DMS53 (cell line): ENCODE measurements at places on chromosomes 3 and 15.

- no peak for DNase-seq
Observed at GRCh38 chr3:140521751-140522445, 156.0 kb upstream of the TRIM42 start.

DNA sequence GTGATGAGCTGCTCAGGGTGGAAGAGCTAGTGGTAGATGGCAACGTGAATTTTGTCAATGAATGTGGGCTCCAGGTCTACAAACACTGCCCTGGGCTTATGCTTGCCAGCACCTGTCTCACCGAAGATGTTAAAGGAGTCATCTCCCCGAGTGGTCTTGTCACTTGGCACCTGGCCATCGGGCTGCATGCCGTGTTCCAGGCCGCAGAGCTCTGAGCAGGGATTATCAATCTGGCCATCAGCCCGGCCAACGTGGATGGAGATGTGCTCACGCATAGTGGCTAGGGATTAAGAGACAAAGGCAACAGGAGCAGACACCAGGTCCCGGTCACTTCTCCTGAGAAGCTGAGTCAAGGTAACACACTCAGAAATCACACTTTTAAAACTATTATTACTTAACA lies 54.8 kb upstream of the ACTC1 start:
- DNase-seq = no peak

DNA sequence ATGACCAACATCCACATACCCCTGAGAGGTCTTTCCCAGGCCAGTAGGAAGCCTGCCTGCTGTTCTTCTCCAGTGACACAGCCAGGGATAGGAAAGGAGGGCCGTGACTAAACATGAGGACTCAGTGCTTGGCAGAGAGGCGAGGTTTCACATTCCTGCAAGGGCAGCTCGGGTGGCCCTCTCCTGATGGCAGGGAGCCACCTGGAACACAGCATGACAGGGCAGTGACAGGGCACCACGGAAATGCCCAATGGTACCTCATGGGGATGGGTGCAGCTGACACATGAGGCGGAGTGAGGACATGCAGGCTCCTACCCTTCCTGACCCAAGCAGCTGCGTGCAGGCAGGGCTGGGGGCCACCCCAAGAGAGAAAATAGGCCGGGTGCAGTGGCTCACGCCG lies 7.4 kb upstream of the TGM5 start:
- no peak for DNase-seq

GRCh38 chr15:25812073-25812472 lies 51.1 kb downstream of the ATP10A start:
- no peak for DNase-seq

GRCh38 chr15:69976366-69976994 lies 121.2 kb downstream of the TLE3 start:
- peak; percentile 13 for DNase-seq

GRCh38 chr15:28887339-28888174 lies 1.8 kb downstream of the APBA2 start:
- DNase-seq = no peak

DNA sequence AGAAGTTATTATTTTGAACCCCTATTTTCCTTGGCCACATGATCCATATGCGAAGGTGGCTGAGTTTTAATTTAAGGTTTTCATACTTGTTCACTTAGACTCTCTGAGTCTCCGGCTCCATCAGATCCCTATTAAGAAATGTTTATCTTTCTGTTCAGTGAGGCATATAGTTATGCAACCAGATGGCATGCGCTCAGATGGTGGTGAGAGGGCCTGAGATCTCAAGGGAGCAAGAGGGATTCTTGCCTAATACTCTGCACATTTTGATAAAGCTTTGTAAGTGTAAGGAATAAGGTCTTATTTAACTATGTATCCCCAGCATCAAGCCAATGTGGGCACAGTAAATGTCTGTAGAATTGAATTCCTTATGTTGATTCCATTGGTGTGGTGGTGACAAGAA lies 78.9 kb upstream of the DPH6 start:
- no peak for DNase-seq

DNA sequence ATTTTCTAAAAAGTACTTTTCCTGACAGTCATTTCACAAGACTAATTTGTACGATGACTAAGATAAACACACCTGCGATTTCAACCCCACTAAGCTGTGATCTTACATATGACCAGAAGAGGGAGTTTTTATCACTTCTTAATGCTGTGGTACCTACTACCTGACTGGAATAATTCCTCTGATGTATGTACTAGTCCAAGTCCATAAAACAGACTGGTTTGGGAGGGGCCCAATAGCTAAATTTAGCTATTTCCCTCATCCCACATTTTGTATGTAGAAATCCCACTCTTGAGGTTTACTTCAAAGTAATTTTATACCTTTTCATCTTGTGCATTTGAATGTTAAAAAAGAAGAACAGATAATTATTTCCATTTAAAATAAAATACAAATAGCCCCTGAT lies 49.7 kb upstream of the SCAANT1 start:
- peak; percentile 62 for DNase-seq

DNA sequence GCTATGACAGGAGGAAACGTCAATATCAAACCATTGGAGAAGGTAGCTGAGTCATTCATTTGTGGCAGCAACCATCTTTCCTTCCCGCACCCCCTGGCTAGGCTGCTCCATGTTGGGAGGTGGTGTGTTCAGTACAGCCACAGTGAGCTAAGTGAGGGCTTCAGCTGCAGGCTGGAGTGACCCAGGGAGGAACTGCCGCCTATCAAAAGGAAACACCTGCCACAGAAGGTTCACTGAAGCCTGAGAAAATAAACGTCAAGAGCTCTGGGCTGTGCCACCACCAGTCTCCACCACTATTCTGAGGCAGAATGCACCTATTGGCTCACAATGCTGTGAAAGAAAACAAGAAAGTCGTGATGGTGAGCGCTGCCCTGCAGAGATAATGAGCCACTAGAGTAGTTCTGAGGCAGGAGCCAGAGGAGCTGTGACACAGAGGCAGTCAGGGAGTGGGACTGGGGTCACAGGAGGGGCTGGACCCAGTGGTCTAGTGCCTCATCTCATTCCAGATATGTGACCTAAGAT lies 34.8 kb upstream of the CD47 start:
- peak; percentile 77 for DNase-seq
